ENCODE measurements at places on chromosomes 3 and 15. TPM values are rescaled to one million over a fixed set of nuclear protein-coding genes. Genes with fewer than 3 reads are reported as not detected.

- no peaks in the 10 kb centered on the region for H3K4me1 ChIP-seq
- DNase-seq: no peak
- 0 out of 2 replicates have a peak, but pooled peaks cover 4% of the 10 kb centered on the region for H3K36me3 ChIP-seq
- H3K27ac ChIP-seq: no peak overlapping the region
- no peak overlapping the region for H3K4me3 ChIP-seq
- no peaks in the 10 kb centered on the region for H3K27me3 ChIP-seq
Observed at GRCh38 chr3:36477655-36478054, 97.4 kb downstream of the STAC start.

GRCh38 chr3:53792866-53793265, 53.4 kb downstream of the CHDH start:
- H3K4me1 ChIP-seq: peaks cover 19% of the 10 kb centered on the region
- H3K36me3 ChIP-seq: no peaks in the 10 kb centered on the region
- no peak overlapping the region for H3K4me3 ChIP-seq
- DNase-seq: no peak
- peaks cover 8% of the 10 kb centered on the region for H3K27me3 ChIP-seq

DNA sequence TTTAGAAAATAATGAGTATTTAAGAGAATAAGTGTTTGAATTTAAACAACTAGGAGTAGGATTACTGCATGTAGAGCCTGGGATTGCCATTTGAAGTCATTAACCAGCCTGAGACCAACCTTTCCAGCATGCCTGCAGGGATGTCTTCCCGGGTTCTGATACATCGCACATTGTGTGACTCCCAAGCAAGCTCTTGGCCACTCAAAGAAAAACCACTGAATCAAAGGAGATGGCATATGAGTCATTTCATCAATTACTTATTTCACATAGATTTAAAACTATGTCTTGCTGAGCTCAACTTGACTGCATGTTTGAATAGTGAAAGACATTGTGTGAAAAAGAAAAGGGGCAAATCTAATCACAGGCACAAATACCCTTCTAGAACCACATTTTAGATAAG, 15.0 kb upstream of the THBS1 start:
- no peak for DNase-seq
- no peak overlapping the region for H3K4me3 ChIP-seq
- no peaks in the 10 kb centered on the region for H3K4me1 ChIP-seq

DNA sequence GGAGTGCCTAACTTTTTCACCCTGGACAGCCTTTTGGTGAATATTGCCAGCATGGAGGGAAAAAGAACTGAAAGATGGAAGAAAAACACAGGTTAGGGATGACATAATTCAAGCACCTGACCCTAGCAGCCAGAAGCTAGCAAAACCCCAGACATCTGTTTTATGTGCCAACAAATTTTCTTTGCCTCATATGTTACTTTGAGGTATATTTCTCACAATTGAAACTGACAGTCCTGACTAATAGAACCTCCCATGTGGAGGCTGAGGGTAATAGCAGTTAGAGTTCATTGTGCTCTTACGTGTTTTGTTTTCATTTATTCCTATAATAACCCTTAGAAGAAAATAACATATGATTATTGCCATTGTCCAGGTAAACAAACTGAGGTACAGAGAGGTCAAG, 71.5 kb upstream of the SLC25A26 start:
- peaks cover 27% of the 10 kb centered on the region for H3K4me1 ChIP-seq
- H3K27ac ChIP-seq: no peak overlapping the region
- no peaks in the 10 kb centered on the region for H3K36me3 ChIP-seq
- DNase-seq: peak; percentile 61
- no peak overlapping the region for H3K4me3 ChIP-seq
- peaks cover 6% of the 10 kb centered on the region for H3K27me3 ChIP-seq

DNA sequence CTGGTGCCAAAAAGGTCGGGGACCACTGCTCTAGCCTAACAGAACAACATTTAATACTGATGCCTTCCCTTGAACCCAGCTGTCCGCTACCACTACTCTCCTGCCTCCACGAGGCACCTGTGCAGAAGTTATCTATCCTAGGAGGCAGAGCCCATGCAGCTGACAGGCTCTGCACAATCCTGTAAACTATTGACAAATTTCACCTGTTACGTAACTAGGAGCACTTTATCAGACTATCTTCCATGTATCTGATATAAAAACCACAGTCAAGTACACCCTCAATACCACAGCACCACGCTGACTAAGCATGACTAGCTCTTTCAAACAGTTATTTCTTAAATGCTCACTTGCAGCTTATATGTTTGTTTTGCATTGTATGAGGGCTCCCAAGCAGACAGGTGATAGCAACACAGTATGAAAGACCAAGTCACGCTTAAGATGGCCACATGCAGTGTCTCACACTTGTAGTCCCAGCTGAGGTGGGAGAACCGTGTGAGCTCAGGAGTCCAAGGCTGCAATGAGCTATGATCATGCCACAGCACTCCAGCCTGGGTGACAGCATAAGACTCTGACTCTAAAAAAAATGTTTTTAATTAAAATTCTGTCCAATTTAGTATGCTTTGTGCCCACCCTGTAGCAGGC, 4.5 kb upstream of the IL17RC start:
- peaks cover 5% of the 10 kb centered on the region for H3K27me3 ChIP-seq
- H3K36me3 ChIP-seq: no peaks in the 10 kb centered on the region
- peaks cover 26% of the 10 kb centered on the region for H3K4me1 ChIP-seq
- DNase-seq: peak; percentile 65

Gene FBXW12
- total RNA-seq: not detected

Gene ZNF662
- total RNA-seq: 0.10 TPM
